ENCODE measurements at places on chromosomes 4 and X.

GRCh38 chr4:99518601-99519295 is 7.9 kb downstream of the C4orf17 start:
- DNase-seq: no peak

GRCh38 chr4:67635331-67635730 is 65.6 kb downstream of the UBA6 start:
- DNase-seq: no peak

- no peak for DNase-seq
These were observed 16.1 kb upstream of the SULT1E1 start for GRCh38 chr4:69876071-69876470.

DNA sequence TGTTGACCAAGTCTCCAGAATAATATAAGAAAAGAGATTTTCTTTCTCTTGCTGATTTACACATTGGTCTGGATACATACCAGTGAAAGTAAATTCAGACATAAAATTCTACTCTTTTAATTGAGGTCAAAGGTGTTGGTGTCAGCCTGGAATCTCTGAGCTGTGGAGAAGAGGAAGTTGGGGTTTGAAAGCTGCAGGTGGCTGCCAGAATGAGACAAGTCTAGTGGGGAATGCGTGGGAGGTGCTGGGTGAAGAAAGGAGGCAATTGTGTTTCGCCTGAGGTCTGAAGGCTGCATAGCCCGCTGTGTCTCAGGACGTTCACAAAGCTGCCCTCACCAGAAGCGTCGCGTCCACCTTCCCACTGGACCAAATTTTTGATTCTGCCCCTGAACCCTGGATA is 31.2 kb downstream of the PHEX start:
- DNase-seq: no peak

DNA sequence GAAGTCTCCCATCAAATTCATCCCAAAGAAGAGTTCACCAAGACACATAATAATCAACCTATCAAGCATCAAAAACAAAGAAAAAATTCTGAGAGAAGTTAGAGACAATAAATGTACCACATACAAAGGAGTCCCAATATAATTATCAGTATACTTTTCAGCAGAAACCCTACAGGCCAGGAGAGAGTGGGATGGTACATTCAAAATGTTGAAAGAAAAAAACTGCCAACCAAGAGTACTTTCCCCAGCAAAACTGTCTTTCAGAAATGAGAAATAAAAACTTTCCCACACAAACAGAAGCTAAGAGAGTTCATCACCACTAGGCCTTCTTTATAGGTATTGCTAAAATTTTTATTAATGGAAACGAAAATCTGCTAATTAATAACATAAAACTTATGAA is 164.4 kb upstream of the LNX1 start:
- no peak for DNase-seq

DNA sequence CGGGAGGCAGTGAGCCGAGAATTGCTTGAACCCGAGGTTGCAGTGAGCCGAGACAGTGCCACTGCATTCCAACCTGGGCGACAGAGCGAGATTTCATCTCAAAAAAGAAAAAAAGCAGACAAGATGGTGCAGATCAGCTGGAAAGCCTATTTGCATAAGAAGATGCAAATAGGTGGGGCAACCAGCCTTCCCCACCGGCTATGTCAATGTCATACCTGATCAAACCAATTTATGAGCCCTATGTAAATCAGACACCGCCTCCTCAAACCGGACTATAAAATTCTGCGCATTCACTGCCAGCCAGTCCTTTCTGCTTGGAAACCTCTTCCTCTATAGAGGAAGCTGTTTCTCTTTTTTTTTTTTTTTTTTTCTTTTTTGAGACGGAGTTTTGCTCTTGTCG is 64.5 kb upstream of the CHRNA9 start:
- DNase-seq: no peak

DNA sequence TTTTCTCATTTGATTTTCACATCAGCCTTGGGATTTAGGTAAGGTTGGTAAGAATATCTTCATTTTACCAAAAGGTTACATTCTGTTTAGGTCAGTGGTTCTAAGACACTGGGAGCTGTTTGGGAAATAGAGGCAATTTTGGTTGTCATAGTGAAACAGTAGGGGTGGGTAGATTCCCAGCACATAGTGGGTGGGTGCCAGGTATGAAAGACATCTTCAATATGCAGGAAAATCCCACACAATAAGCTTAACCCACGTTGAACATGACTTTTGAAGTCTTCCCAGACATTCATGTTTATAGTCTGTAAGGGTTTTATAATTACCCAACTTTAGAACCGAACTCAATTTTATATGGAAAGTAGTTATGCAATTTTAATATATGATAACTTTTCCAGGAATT is 249.6 kb downstream of the SNCA start:
- no peak for DNase-seq

DNA sequence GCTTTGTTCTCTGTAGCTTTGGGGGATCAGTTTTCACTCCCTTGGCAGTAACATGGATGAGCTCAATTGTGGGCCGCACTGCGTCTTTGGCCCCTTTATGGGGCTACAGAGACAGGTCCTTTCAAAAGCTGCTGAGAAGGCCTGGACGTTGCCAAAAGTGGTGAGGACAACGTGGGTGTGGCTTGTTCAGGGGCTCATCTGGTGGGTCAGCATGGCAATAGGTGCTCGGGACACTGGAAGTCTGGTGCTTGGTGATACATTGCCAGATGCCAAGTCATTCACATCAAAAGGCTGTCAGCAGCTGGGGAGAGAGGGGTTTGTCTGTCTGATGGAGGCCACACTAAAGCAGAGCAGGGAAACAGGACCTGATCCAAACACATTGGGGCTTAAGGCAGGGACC is 149.8 kb upstream of the EOLA2 start:
- no peak for DNase-seq

DNA sequence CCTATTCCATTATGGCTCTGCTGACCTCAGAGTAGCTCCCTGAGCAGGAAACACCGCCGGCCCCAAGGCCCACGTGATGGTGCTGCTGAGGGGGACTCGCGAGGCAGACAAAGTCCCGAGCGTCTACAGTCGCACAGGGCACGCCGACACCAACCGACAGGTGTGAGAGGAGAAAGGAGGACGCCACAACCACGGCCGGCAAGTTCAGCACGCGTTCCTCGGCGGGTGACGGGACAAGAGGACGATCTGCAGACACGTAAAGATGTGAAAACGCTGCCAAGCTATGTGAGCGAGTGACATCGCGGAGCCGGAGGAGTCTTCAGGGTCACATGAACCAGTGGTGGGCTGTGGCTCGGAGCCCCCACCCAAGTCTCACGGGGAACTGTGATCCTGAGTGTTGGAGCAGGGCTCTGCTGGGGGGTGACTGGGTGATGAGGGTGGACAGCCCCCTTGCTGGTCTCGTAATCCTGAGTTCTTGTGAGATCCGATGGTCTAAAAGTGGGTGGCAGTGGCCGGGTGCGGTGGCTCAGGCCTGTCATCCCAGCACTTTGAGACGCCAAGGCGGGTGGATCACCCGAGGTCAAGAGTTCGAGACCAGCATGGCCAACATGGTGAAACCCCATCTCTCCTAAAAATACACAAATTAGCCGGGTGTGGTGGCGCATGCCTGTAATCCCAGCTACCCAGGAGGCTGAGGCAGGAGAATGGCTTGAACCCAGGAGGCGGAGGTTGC is 34.0 kb downstream of the PPP2R3B start:
- no peak for DNase-seq

GRCh38 chrX:13126775-13127174 is 82.4 kb upstream of the FAM9C start:
- no peak for DNase-seq

Data from stimulated activated CD8-positive, alpha-beta memory T cell treated with anti-CD3 and anti-CD28 coated beads, Interleukin-7, amount 100 ng/mL, for 1 hour (primary cell).